ENCODE measurements at places on chromosomes 1 and 21.

GRCh38 chr1:69246109-69246508 lies 321.6 kb upstream of the LRRC7 start:
- no peak for DNase-seq

DNA sequence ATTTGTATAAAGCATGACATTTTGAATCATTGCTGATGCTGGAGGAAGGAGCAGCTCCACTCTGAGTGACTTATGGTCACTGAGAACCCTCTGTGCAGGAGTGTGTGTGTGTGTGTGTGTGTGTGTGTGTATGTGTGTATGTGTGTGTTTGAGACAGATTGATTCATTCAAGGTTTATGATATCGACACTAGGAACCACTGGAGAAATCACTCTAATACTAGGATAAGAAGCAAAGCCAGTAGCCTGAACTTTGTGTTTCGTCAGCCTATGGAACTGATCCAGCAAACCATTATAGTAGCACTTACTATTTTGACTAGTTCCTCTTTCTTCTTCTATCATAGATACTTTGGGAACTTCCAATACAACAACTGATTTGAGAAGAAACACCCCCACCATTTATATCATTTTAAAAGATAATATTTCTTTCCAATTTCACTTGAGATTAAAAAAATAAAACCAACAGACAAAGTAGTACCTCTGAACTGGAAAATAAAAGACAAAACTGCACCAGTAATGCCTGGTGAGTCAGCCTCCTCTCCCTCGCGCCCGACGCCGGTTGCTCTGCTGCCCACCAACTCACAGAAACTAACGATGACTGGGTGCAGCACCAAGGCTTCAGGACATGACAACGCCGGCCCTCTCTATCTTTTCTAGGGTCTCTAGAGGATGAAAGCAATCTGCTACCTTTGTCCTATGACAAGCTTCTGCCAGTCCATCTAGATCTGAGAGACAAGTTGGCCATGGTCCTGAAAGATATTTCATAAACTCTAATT lies 20.9 kb downstream of the SLAMF1 start:
- no peak for DNase-seq

GRCh38 chr1:171973421-171973820 lies 132.1 kb downstream of the DNM3 start:
- DNase-seq = no peak

DNA sequence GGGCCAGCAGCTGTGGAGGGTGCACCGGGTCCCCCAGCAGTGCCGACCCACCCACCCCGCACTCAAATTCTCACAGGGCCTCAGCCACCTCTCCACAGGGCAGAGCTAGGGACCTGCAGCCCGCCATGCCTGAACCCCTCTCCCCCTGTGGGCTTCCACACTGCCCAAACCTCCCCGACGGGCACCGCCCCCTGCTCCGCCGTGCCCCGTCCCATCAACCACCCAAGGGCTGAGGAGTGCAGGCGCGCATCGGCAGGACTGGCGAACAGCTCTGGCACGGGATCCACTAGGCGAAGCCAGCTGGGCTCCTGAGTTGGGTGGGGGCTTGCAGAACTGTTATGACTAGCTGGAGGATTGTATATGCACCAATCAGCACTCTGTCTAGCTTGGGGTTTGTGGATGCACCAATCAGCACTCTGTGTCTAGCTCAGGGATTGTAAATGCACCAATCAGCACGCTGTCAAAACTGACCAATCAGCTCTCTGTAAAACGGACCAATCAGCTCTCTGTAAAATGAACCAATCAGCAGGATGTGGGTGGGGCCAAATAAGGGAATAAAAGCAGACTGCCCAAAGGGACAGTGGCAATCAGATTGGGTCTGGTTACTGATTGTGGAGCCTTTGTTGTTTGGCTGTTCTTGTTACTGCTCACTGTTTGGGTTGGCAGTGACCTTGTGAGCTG lies 12.4 kb upstream of the RCAN3 start:
- no peak for DNase-seq

GRCh38 chr1:34100332-34100731 lies 64.7 kb downstream of the CSMD2 start:
- no peak for DNase-seq

- DNase-seq = no peak
Measured at GRCh38 chr1:113125517-113125916, 52.5 kb downstream of the LRIG2 start.

- no peak for DNase-seq
Measured at GRCh38 chr1:213166852-213167251, 115.8 kb downstream of the RPS6KC1 start.

DNA sequence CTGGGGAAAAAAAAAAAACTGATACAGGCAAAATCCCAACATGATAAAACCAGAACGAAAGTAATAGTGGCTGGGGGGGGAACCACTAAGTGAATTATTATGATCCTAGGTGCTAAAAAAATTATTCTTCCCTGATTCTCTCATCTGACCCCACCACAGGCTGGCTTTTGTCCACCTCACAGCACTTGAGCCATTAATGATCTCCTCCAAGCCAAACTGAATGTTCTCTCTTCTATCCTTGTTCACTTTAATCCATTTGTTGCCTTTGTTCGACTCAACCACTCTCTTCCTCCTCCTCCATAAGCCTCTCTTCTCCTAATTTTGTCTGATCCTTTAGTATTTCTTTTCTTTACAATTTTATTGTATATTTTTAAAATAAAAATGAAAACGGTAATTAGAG lies 16.0 kb upstream of the SMYD2 start:
- no peak for DNase-seq

DNA sequence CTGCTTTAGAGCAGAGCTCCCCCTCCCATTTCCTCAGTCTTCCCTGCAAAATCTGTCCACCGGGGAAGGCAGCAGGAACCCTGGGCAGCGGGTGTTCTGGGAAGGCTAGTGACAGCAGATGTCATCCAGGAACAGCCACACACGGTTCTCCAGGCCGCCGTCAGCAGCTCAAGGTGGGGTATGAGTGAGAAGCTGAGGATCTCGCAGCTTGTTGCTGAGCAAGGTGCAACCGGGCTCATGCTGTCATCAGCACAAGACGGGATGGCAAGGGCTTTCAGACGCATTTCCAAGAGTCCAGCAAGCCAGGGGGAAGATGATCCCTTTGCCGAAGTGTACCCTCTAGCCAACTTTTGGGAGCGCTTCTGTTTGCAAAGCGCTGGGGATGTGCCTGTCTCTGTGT lies 23.0 kb upstream of the SPSB1 start:
- DNase-seq = no peak

- no peak for DNase-seq
Measured at GRCh38 chr1:89287181-89288050, 14.8 kb upstream of the GBP5 start.

DNA sequence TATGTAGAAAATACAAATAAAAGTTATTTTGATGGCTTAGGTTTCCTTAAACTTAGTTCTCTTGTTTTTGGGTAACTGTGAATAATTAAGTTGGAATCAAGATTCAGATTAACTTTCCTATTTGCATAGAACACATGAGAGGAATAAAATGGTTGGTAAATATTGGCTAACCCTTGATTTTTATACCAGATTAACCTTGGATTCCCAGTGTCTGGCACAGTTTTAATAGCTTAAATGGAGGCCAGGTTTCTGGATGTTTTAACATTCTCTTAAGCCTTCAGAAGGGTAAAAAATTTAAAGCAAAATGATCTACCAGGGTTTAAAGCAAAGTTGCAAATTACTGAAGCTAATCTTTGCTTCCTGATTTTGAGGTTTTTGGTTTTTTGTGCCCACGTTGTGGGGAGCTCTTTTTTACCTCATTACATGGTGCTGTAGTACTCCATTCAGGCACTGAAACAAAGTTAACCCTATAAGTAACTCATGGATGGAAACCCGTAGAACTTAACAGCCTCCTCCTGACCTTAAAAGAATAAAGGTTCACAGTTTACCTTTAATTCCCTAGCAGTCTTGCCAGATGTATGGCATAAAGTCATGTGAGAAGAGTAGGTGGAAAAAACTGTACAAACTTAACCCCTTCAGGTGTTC lies 8.4 kb upstream of the SPATA1 start:
- DNase-seq = no peak

DNA sequence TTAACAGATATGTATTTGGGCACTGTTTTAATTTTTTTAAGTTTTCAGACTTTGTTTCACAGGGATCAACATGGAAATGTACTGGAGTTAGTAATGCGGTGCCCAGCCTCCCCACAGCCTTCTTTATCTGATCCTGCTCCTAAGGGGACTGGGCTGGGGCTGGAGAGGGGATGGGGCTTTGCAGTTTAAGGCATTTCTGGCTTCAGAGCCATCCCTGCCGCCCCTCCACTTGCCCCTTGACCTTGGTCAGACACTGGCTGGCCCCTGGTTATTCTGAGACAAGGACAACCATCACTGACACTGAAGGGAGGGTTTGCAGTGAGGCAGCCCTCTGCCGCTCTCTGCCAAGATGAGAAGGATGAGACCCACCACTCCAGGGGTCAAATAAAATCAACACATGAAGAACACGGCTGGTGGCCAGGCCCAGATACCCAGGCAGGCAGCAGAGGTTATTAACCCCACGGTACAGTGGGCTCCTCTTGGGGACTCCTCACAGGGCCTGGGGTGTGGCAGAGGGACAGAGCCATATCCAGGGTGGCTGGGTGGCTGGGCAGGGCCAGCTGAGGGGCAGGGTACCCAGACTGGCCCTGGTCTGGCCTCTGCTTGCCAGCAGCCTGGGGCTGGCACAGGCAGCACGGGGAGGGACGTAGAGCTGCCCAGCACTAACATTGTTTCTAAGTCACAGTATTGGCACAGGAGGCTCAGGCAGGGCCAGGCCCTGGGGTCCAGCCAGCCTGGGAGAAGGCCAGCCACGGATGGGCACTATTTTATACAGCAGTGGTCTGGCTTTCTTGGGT lies 7.2 kb upstream of the UBE2U start:
- DNase-seq = no peak

- no peak for DNase-seq
Measured at GRCh38 chr1:51526248-51526647, 7.2 kb upstream of the EPS15 start.

GRCh38 chr1:53258216-53258615 lies 19.9 kb upstream of the MAGOH start:
- no peak for DNase-seq

DNA sequence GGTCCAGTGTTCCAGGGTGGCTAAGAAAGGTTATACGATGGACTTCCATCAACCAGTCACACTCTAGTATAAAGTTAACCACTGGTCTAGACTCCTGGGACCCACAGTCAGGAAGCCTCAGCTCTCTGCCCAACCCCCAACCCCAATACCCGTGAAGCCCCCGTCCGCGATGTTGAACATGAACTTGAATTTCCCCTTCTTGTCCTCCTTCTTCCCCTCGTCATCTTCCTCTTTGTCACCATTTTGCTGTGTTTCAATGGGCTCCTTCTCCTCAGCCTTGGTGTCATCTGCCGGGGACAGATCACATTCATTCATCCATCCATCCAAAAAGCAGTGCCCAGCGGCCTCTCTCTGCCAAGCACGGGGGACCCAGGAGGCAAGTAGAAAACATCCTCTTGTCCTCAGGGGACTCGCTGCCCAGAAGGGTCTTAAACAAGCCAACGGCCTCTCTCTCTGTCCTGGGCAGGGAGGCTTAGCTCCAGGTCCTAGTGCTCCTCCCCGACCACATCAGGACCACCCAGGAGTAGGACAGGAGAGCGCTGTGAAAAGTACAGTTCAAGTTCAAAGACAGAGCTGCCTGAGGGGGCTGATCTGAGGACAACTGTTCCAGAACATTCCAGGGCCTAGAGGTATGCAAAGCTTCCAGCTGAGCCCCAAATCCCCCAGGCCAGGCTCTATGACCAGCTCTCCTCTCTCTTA lies 66.5 kb downstream of the KCNAB2 start:
- no peak for DNase-seq

GRCh38 chr1:110829955-110830553 lies 42.9 kb upstream of the CD53 start:
- DNase-seq = peak; percentile 4

Measured in stimulated activated naive B cell treated with anti-CD40 and anti-IgM and Interleukin-4, amounts not matched to agents 10 μg/mL and 1 μg/mL and 100 μg/mL, for 72 hours (primary cell).